ENCODE measurements at places on chromosomes 12 and 14.
A peak's percentile ranks its signal among the peaks of the same experiment; 100 is the strongest.

DNA sequence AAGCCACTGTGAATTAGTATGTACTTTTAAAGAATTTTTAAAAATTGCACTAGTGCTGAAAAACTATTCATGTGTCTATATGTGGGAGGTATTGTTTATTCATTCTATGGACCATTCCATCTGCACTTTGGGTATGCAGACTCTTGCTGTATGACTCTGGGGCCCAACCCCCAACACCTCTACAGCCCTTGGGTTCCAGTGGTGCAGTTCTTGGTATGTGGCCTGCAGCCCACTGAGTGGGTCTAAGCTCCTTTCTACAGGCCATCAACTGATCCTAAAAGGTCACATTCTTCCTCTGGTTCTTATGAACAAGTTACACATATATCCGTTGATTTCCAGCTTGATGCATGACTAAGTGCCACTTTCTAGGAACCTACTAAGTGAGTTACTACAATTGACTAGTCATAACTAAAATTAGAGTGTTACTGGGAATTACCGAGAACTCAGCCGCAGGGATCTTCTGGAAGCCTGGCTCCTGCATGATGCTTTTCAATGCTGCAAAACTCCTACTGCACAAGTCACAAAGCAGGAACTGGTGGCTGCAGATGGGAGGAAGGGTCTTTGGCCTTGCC is 62.4 kb upstream of the MED13L start:
- no peak for DNase-seq

DNA sequence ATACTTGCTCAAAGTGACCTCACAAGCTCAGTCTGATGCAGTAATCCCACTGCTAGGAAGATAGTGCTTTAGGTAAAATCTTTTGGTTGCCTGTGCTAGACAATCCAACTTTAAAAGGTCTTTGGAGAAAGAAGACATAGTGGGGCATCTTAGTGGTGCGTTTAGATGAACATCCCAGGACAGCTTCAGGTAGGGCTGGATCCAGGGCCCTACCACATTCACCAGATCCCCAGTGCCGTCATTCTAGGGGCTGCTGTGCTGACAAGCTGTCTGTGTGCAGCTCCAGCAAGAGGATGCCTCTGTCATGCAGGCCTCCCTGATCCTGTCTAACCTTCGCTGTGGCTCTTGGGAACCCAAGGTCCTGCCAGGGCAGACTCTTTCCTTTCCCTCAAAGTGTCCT is 100.7 kb upstream of the EIF5 start:
- no peak for DNase-seq

- no peak for DNase-seq
Measured at GRCh38 chr14:68539241-68539737, 253.6 kb downstream of the ZFP36L1 start.

DNA sequence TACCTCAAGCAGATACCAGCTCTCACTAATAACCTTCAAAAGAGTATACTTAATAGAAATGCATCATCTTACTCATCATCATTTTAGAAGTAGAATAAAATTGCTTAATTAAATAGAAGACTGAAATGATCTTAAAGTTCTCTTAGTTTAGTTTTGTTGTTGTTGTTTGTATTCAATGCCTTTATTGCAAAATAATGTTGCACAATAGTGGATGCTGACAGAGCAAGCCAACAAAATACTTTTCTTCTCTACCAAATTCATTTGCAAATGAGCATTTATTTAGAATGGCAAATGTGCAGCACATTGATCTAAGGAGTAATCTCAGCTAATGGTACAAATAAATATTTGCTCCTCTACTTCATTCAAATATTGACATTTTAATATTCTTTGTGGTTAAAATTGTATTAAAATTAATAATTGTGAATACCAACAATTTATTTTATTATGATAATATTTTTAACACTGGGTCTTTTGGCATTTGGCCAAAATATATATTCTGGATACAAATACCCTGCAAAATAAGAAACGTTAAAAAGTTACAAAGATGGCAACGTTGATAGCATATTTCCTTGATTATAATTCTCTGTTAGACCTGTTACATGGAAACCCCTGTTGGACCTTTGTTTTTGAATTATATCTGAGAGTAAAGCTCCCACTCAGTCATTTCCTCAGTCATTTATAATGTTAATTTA is 496.1 kb downstream of the RERGL start:
- DNase-seq = no peak

- DNase-seq = no peak
Measured at GRCh38 chr12:92553389-92553788, 149.4 kb upstream of the PLEKHG7 start.

GRCh38 chr14:103830511-103831270 is 16.7 kb downstream of the PPP1R13B start:
- DNase-seq = no peak

DNA sequence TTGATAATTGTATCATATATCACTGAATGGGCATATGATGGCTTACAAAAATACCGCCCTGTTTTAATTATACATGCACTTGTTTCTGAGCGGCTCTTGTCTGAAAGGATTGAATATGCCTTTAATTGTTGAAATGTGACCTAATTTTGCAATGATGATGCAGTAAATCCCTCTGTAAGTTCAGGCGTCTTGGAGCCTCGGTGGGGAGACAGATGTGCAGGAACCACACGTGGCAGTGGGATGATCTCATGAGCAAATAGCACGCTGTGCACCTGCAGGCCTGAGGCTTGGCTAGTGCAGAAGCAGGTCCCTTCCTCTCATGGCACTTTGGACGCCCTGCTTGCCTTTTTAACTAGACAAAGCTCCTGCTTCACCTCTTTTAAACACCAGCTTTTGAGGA is 49.3 kb upstream of the ASPG start:
- DNase-seq = no peak

GRCh38 chr12:132481345-132481744 is 8.6 kb upstream of the FBRSL1 start:
- DNase-seq = no peak

DNA sequence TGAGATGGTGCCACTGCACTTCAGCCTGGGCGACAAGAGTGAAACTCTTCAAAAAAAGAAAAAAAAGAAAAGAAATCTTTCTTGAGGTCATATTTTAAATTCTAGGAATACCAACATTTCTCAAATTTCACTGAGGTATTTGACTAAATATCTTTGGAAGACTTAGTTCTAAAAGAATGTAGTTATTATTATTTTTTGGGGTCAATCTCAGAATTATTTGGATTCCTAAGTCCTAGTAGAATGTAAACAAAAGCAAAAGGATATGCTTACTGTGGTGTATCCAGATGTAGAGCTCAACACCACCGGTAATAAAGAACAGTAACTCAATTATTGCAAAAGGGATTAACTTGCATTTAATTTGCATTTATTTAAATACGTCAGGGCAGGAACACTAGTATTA is 25.0 kb downstream of the PRICKLE1 start:
- peak; percentile 32 for DNase-seq

GRCh38 chr12:6494968-6495367 is 1.1 kb downstream of the NCAPD2 start:
- DNase-seq = no peak

GRCh38 chr14:65012353-65012752 is 25.7 kb downstream of the FNTB start:
- no peak for DNase-seq

DNA sequence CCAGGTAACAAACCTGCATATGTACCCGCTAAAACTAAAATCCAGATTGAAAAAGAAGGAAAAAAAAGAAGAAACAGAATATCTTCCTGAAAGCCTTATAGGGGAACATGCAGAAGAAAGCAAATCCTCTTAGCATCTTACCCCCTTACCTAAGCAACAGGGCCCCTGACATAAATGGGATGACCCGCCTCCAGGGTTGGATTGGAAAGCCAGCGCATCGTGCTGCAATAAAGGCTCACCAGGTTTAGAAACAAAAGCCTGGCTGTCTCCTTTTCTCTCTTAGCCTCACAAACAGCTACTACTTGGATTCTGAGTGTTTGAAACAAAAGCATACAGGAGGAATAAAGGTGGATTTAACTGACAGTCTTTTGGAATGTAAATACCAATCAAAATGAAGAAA is 13.8 kb upstream of the ADCK1 start:
- DNase-seq = no peak

DNA sequence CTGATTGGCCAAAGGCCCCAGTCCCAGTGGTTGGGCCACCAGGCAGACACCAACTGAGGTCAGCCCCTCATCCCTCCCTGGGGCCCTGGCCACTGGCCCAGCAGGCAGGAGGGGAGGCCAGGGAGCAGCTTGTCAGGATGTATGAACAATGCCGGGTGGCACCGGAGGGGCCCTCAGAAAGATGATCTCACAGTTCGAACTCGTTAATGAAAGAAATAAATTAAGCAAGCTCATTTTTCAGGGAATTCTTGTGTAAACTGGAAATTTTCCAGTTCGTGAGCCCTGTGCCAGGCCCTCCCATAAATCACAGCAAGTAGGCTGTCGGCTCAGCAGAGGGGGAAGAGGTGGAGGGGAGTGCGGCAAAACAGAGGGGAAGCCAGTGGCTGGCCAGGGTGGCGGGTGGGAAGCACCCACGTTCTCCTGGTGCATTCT is 177.0 kb upstream of the VASH1 start:
- DNase-seq = no peak

- no peak for DNase-seq
Measured at GRCh38 chr12:52617403-52617785, 965 bp downstream of the KRT73 start.

DNA sequence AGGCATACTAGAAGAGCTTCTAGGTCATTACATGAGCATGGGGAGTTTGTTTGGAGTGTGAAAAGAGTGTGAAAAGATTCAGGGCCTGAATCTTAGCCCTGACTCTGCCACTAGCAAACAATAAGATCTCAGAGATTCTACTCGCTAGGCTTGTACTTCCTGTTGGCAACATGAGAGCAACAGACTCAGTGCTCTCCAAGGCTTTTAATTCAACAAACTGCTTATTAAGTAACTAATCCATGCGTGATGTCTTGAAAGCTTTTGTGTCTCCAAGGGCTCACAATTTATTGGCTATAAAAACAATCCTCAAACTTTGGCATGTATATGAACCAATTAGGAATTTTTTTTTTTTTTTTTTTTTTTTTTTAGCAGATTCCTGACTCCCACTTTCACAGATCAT is 105.1 kb downstream of the STXBP6 start:
- no peak for DNase-seq

DNA sequence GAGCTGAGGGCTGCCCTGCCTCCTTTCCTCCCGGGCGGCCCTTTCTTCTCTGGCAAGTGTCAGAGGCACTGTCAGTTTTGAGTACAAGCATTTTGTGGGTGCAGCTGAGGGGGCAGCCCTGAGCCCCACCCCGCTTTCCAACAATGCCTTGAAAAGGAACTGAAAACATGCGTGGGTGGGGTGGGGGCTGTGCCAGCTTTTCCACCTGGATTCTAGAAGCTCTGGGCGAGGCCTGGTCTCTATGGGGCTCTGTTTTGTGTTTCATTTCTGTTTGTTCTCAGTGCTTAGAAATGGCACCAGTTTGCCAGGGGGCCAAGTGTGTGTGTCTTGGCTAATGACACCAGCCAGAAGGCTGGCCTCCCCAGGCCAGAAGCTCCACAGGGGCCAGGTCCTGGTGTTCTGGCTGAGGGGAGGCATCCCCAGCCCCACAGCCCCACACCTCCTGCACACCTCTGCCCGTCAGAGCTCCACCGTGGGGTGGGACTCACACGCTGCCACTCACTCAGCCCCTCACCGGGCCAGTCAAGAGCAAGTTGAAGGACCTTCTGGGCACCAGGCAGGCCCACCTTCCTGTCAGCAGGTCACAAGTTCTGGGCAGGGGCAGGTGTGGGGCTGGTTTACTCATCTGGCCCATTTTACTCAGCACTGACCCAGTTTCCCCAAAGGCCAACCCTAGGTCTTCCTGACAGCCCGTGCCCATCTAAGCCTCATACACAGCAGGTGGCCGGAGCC is 155.1 kb downstream of the CALM1 start:
- DNase-seq = no peak

- DNase-seq = no peak
Measured at GRCh38 chr12:11855983-11856374, 206.5 kb downstream of the ETV6 start.

- DNase-seq = no peak
Measured at GRCh38 chr14:45125754-45126153, 8.5 kb downstream of the FKBP3 start.

DNA sequence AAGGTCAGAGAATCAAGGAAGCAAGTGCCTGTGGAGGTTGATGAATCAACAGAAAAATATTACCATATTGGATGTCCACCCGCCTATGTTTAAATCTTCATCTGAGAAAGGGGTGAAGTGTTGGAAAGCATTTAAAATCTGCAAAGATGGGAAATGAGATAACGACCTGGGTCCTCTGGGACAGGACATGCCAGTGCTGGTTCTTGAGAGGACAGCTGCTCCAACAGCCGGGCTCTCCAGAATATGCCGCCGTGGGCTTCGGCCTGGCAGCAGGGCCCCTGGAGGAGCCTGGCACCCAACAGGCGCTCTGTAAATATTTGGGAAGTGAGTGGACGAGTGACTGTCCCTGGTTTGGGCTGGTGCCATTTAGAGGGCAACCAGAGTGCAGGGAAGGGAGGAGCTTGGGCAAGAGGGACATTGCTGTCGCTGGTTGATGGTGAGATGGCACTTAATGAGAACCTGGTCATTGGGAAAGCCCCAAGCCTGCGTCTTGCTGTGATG is 129.9 kb downstream of the KCNA5 start:
- no peak for DNase-seq

GRCh38 chr14:77245820-77246219 is 25.2 kb downstream of the NGB start:
- DNase-seq = no peak

GRCh38 chr12:96774496-96775256 is 132.4 kb upstream of the NEDD1 start:
- peak; percentile 48 for DNase-seq

DNA sequence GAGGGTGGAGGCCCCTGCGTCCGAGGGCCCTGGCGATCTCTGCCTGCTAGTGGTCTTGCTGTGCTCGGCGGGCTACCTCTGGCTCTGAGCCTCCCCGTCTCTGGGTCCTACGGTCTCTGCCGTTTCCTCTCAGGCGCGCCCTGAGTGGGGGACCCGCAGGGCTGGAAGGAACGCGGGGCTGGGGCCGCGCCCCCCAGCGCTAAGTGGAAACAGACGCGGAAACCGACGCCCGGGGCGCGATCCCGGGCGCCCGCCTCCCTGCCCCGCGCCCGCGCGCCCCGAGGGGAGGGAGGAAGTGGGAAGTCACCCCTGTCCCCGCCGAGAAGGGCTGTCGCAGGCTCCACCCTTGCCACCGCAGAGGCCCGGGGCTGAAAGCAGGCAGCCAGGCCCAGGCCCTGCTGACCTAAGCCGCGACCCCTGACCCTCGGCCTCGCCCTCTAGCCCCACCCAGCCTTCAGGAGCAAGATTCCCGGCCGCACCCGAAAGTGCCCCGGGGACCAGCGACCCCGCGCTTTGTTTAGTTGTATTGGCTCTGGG is 831 bp downstream of the CRIP1 start:
- DNase-seq = no peak

DNA sequence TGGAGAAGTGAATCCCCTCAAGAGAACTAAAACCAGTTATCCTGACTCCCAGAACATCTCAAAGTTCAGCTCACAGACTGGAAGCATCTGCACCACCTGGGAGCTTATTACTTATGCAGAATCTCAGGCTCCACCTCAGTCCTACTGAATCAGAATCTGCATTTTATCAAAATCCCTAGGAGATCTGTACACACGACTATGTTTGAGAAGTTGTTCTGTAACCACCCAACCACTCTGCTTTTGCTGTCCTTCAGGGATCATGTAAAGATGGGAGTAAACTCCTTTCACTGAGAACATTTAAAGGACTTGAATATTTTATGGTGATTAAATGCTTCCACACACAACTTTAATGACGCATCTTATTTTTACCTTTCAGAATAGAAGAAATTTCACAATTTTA is 98.0 kb downstream of the KIF21A start:
- no peak for DNase-seq

GRCh38 chr14:91743305-91743653 is 11.4 kb upstream of the CATSPERB start:
- DNase-seq = no peak

- no peak for DNase-seq
Measured at GRCh38 chr12:98002887-98003493, 512.4 kb upstream of the TMPO start.
